ENCODE measurements at places on chromosomes 13 and 19.

- DNase-seq: no peak
Measured at GRCh38 chr13:78881054-78881453, 222.1 kb upstream of the OBI1 start.

- DNase-seq: no peak
Measured at GRCh38 chr19:45526143-45526542, 18.9 kb downstream of the VASP start.

- DNase-seq: no peak
Measured at GRCh38 chr19:8257052-8257443, 47.9 kb downstream of the CERS4 start.

GRCh38 chr13:67977066-67977465 is 746.9 kb upstream of the PCDH9 start:
- no peak for DNase-seq

- no peak for DNase-seq
Measured at GRCh38 chr13:52428295-52428694, 22.1 kb downstream of the VPS36 start.

DNA sequence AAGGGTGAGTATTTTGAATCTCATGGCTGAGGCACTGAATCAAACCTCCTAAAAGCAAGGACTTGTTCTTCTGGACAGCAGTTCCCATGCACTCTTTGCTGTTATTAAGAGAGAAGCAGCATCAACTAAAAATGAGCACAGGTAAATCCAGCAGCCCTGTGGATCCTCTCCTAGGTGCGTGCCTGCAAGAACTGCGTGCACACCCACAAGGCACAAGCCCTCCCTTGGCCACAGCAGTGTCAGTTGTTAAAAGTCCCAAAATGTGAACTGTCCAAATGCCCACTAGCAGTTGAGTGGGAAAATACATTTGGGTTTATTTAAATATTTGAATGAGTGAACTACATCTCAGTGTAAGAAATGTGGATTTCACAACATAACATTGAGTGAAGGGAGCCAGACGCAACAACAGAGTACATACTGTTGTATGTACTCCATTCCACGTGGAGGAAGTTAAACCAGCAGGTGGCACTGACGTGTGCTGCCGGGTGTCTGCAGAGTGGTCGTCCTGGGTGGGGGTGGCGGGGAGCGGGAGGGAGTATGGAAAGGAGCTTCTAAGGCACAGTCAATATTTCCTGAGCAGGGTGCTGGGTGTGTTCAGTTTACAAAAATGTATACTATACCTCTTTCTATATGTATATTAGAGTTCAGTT is 266.4 kb downstream of the NALCN start:
- DNase-seq: no peak

DNA sequence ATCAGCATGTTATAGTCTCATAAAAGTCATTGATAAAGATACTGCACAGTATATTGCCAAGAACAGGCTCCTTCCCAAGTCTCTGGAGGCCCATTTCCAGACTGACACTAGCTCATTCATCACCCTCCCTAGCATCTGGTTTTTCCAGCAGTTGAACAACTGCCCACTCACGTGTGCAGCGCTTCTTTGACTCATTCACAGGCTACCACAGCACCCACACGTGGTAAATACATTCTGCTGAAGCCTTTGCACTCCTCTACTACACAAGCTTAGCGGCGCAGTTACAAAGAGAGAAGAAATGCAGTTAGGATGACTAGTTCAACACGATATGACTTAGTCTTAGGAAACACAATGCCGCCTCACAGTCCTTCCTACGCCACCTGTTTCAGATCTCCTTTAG is 87.7 kb downstream of the DOCK9 start:
- peak; percentile 29 for DNase-seq

GRCh38 chr13:71803066-71803465 is 63.9 kb downstream of the DACH1 start:
- no peak for DNase-seq

- no peak for DNase-seq
Measured at GRCh38 chr13:79667771-79668170, 186.8 kb downstream of the NDFIP2 start.

GRCh38 chr13:27043013-27043412 is 128.6 kb downstream of the USP12 start:
- DNase-seq: no peak

GRCh38 chr19:35641515-35642151 is at the start of gene ETV2:
ETV2 (plus strand) TSS chr19:35641745; CDS start chr19:35642461, 716 bp downstream.
- DNase-seq: peak; percentile 32

DNA sequence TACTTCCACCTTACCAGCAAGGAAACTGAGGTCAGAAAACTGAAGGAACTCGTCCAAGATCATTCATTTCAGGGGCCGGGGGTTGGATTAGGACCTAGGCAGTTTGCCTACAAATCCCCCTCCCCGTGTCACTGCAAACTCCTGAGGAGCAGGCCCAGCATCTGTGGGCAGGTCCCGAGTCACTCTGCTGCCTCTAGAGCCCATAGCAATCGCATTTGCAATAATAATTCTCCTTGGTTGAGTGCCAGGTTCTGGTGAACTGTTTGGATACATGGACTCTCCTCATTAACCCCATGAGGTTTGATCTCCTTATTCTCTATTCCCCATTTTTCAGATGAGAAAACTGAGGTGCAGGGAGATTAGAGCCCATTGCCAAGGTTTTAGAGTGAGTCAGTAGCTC is 903 bp downstream of the PIN1 start:
- DNase-seq: no peak

DNA sequence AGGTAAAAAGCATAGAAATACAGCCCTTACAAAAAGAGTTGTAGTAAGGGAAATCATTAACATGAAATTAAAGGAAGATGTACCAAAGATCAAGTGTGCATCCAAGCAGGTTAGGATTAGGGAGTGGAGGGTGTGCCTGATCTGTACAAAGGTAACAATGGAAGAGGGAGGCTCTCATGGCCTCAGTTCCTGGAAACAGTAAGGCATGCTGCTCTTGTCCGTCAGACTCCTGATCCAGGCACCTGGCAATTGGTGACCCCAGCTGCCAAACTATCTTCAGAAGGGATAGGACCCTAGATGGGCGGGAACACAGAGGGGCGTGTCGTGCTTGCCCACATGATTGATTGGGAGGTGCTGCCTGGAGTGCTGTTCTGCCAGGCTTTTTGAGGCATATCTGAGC is 4.5 kb downstream of the TEX26 start:
- no peak for DNase-seq

DNA sequence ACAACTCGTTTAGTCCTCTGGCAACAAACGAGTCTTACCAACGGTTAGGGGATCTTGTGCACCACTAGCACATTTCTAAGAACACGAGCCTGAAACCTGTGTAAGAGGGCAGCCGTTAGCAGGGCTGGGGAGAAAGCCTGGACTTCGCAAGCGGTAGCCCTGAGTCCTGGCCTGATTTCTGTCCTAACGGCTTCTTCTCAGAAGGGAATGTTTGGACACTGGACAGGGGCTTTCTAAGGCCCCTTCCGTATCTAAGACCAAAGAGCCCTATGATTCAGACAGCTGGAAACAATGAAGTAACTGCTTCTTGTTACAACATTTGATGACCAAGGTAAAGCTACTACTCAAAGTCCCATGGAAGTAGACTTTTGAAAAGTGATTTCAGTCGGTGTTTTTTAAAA is 2.2 kb downstream of the ANKRD10 start:
- DNase-seq: no peak

DNA sequence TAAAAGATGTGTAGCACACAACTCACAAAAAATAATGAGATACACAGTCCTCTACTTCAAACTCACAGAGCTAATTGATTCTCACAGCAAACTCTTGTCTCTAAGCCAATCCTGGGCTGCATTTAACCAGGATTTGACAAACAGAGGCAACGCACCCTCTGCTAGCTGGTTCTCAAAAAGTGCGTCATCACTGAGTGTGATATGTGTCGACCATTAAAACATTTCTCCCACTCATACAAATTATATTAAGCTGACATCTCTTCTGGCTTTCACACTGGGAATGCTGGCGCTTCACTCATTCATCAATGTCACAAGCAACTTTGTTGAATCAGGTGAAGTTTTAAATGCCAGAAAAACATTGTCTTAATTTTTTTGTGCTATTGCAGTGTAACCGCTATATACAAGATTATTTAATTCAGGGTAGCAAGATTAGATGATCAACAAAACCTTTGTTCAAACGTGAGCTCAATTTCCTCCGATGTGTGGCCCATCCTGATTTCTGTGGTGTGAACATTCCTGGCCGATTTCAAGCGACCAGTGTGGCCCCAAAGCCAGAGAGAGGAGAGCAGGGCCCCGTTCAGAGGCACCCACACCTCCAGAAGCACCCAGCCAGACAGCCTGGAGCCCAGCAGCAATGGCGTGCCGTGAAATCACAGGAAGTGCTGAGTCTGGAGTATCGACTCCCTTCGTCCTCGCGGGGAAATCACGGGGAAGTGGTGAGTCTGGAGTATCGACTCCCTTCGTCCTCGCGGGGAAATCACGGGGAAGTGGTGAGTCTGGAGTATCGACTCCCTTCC is 49.4 kb downstream of the RASA3 start:
- no peak for DNase-seq

DNA sequence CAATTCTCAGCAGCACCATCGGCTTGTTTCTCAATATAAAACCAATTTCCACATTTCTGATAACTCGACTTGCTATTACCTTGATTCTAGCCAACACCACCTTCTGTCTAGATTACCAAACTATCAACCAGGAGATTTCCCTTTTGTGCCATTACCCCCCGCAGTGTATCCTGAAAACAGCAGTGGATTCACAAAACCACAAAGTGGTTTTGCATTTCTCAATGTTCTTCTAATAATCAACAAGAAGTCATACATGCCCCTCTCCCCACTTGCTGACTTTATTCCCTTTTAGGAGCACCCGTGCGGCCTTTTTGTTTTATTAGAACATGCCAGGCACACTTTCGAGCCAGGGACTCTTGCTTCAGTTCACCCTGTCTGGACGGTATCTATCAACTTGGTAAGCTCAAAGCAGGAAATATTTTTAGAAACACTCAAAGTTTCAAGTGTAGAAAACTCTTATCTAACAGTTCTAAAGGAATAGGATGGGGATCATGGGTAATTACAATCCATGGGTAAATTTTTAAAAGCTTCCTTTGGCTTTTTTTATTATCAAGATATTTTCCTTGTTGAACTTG is 967.4 kb downstream of the EFNB2 start:
- no peak for DNase-seq

- DNase-seq: no peak
Measured at GRCh38 chr13:48304143-48304876, 759 bp downstream of the RB1 start.

- no peak for DNase-seq
Measured at GRCh38 chr19:50005428-50005827, 19.7 kb downstream of the VRK3 start.

- DNase-seq: peak; percentile 67
Measured at GRCh38 chr19:39401549-39402345, 4.9 kb upstream of the ZFP36 start.

- DNase-seq: no peak
Measured at GRCh38 chr19:6821639-6822310, 49.3 kb downstream of the VAV1 start.

DNA sequence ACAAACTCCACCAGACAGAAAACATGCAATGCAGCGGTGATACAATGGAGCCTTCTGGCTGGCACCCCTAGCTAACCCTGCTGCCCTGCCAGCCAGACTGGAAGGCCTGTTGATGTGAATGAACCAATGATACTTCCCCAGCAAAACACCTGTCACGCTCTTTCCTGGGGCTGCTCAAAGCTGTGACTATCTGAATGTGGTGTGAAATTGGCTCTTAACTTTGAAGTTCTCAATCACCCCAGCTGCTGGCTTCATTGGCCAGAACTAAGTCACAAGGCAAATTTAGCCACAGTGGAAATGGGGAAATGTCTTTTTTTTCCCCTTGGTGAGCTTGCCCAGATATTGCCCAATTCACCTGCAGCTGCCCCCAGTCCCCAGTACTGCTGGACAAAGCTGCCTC is 147.3 kb downstream of the SLC7A1 start:
- no peak for DNase-seq

DNA sequence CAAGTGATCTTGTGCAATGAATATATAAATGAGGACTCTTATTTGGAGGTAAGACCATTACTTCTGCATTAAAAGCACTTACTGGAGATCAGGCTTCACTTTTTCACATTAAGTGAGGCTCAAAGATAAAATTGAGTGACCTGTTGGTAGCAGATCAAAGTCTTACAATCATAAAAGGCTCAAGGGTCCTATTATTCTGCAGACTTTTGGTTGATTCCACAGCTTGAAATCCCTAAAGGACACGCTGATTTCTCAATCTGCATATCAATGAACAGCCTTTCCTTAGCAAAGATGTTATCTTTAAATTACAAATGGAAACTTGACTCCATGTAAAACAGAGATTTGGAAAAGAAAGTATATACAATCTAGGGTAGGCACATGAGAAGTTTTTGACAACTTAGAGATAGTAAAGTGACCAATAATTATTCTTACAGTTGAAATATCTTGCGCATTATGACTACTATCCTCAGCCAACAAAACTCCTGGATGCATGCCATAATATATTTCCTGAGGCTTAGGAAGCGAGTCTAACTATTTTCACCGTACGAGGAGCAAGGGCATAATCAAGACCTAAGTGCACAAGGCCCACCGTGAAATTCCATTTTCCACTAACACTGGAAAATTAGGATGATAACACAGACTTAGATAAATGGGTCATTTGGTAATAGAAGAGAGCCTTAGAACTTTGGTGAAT is 640.7 kb downstream of the LIG4 start:
- DNase-seq: no peak

- DNase-seq: no peak
Measured at GRCh38 chr13:57030671-57031070, 110.0 kb upstream of the PRR20A start.

GRCh38 chr13:36912973-36913372 is 7.1 kb downstream of the SMAD9 start:
- DNase-seq: no peak

- no peak for DNase-seq
Measured at GRCh38 chr13:97932647-97933046, 20.8 kb upstream of the IPO5 start.

DNA sequence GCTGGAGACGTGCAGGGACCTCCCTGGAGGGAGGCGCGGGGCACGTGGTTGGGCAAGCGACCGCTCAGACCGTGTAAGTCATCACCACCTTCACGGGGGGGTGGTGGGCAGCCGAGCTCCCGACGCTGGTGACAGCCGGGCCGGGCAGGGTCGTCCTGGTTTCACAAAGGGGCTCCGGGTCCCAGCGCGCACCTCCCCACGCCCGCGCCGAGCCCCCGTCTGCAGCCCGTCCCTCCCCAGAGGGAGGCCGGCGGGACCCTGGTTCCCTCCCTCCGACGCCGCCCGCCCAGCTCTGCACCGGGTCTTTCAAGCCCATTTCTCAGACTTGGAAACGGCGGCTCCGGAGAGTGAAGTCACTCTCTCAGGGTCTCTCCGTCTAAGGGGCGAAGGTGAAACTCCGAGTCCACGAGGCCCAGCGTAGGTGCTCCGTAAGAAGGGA is 729 bp upstream of the ARID3A start:
- no peak for DNase-seq

- DNase-seq: no peak
Measured at GRCh38 chr13:31699650-31700049, 39.7 kb upstream of the RXFP2 start.

All from stimulated activated CD4-positive, alpha-beta T cell treated with anti-CD3 and anti-CD28 coated beads, Interleukin-2, amount 100 ng/mL, for 4 hours (primary cell).